ENCODE measurements at places on chromosomes 5 and 9.

- peaks cover 4% of the 10 kb centered on the region for H3K4me1 ChIP-seq
- peak; percentile 36 for DNase-seq
- H3K36me3 ChIP-seq = no peaks in the 10 kb centered on the region
- H3K27ac ChIP-seq = no peak overlapping the region
- H3K27me3 ChIP-seq = no peaks in the 10 kb centered on the region
Observed at GRCh38 chr5:893711-894110, 1.0 kb downstream of the TRIP13 start.

DNA sequence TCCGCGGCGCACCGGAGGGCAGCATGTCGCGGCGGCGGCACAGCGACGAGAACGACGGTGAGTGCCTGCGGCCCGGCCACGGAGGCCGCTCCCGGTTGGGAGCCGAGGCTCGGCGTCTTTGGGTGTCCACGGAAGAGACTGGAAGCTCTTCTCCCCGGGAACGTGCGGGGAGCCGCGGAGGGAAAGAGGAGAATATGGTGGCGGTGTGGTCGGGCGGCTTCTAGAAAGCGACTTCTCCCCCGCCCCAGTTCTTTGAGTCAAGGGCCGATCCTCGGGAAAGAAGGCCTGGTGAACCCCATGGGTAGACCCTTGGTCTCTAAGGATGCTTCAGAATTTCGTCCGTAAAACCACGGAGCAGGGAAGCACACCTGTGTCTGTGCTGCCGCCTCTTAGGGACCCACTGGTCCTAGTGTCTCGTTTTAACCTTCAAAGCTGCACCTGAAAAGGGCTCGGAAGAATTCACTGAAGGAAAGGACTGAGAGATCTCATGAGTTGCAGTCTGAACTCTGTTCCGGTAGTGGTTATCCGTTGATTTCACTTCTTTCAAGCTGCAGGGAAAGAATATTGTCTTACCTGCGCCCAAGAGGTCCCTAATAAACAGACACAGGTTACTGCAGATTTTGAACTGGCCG is 354 bp downstream of the NCBP1 start:
- peak overlapping the region; percentile 91 for H3K4me3 ChIP-seq
- peaks cover 27% of the 10 kb centered on the region for H3K4me1 ChIP-seq
- H3K36me3 ChIP-seq = no peaks in the 10 kb centered on the region
- peak overlapping the region; percentile 94 for H3K27ac ChIP-seq

- no peaks in the 10 kb centered on the region for H3K4me1 ChIP-seq
- no peak for DNase-seq
- H3K27ac ChIP-seq = no peak overlapping the region
- H3K4me3 ChIP-seq = no peak overlapping the region
- H3K27me3 ChIP-seq = no peaks in the 10 kb centered on the region
- no peaks in the 10 kb centered on the region for H3K36me3 ChIP-seq
Observed at GRCh38 chr5:23289162-23289561, 218.2 kb upstream of the PRDM9 start.

DNA sequence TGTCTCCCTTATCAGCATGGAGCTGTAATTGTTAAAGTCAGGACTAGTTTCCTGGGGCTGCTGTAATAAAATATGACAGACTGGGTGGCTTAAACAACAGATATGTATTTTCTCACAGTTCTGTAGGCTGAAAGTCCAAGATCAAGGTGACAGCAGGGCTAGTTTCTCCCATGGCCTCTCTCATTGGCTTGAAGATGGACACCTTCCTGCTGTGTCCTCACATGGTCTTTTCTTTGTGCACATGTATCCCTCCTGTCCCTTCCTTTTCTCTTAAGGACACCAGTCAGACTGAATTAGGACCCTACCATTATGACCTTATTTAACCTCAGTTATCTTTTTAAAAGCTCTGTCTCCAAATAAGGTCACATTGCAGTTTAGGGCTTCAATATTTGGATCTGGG is 700.5 kb upstream of the MEF2C start:
- no peak overlapping the region for H3K27ac ChIP-seq
- H3K4me1 ChIP-seq = no peaks in the 10 kb centered on the region
- H3K27me3 ChIP-seq = no peaks in the 10 kb centered on the region
- no peak for DNase-seq
- no peak overlapping the region for H3K4me3 ChIP-seq

DNA sequence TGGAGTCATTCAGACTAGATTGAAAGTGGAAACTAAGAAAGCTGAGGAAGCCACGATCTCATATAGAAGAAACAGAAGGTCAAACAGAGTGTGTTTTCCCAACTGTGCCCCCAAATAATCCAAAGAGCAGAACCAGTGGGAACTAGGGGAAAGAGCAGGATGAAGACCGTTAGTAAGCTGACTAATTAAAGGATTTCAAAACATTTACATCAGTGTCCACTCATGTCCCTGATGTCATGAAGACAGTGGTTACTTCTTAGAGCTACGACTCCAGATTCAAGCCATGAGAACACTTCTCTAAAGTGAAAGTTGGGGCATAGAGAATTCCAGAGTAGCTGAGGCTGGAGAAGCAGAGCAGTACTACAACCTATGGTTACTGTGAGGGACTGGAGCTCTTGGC is 119.6 kb upstream of the SLC12A2 start:
- H3K4me1 ChIP-seq = peaks cover 12% of the 10 kb centered on the region
- no peak for DNase-seq
- no peak overlapping the region for H3K4me3 ChIP-seq
- no peaks in the 10 kb centered on the region for H3K36me3 ChIP-seq
- no peaks in the 10 kb centered on the region for H3K27me3 ChIP-seq

GRCh38 chr9:20980832-20981455 is 50.5 kb downstream of the HACD4 start:
- peak overlapping the region; percentile 33 for H3K27ac ChIP-seq
- no peak for DNase-seq
- no peaks in the 10 kb centered on the region for H3K36me3 ChIP-seq
- no peak overlapping the region for H3K4me3 ChIP-seq
- no peaks in the 10 kb centered on the region for H3K4me1 ChIP-seq

DNA sequence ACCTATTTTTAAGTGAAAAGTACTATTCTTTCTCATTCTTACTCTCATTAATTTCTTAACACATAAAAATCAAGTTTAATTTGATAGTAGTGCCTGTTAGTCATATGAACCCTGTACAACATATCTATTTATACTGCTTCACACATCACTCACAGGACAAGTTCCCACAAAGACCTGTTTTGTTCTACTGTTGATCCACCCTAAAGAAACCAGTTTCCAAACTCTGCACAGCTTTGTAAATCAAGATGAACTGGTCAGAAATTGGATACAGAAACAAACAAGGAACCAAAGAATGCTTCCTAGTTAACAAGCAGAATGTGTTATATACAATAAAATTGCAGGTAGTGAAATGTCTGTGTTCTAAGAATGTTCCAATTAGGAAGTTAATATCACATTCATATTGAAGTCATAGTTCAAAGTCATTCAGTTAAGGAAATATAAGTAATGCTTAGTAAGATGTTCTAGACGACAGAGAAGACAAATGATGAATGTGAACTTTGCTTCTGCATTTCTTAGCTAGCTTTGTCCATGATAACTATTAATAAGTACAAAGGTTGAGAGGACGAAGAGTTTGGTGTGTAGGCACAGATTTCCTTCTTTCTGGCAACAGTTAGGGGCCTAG is 33.4 kb downstream of the C9orf85 start:
- no peaks in the 10 kb centered on the region for H3K27me3 ChIP-seq
- H3K4me3 ChIP-seq = no peak overlapping the region
- no peaks in the 10 kb centered on the region for H3K4me1 ChIP-seq
- H3K36me3 ChIP-seq = no peaks in the 10 kb centered on the region
- no peak overlapping the region for H3K27ac ChIP-seq
- DNase-seq = no peak

DNA sequence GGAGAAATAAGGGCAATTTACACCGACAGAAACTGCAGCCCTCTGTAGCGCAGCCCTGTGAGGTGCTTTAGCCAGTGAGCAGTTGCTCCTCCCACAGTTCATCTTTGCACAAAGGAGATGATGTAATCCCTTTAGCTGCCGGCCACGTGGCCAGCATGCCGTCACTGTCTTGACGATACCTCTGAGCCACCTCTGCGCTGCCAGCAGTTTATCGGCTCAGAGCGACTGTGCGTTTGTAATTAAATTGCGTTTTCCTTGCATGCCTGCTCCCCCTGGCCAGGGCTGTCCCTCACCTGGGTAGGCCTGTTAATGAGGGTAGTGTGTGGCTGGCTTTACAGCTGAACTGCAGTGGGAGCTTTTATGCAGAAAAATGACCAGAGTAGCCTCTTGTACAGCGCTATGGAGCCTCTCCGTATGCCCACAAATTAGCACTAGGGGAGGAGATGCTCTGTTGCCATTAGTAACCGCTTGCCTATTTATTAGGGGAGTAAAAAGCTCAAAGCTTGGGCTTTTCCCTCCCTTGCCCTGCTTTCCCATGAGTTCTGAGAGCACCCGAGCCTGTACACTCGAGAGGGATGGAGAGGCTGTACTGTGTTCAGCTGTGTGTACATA is 107.0 kb downstream of the TRIO start:
- H3K27ac ChIP-seq = no peak overlapping the region
- no peaks in the 10 kb centered on the region for H3K36me3 ChIP-seq
- H3K4me1 ChIP-seq = peaks cover 10% of the 10 kb centered on the region
- H3K4me3 ChIP-seq = no peak overlapping the region
- no peaks in the 10 kb centered on the region for H3K27me3 ChIP-seq
- peak; percentile 51 for DNase-seq

DNA sequence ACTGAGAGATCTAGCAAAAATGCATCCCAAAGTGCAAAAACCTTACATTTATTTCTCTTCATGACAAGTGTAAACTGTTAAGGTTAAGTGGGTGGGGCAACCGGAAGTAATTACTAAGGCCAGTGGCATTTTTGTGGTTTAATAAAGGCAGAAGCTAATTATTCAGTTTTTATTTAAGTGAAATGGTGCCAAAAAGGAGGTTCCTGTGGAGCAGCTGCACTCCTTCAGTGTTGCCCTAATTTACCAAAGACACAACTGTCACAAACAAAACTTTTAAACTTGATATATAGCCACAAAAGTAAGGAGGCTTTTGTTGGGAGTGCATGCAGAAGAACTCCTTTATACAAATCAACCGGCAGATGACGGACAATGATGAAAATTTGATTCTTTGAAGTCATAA is 81.6 kb downstream of the NDUFS4 start:
- no peak overlapping the region for H3K27ac ChIP-seq
- no peaks in the 10 kb centered on the region for H3K4me1 ChIP-seq
- H3K4me3 ChIP-seq = no peak overlapping the region
- H3K27me3 ChIP-seq = no peaks in the 10 kb centered on the region
- no peaks in the 10 kb centered on the region for H3K36me3 ChIP-seq

DNA sequence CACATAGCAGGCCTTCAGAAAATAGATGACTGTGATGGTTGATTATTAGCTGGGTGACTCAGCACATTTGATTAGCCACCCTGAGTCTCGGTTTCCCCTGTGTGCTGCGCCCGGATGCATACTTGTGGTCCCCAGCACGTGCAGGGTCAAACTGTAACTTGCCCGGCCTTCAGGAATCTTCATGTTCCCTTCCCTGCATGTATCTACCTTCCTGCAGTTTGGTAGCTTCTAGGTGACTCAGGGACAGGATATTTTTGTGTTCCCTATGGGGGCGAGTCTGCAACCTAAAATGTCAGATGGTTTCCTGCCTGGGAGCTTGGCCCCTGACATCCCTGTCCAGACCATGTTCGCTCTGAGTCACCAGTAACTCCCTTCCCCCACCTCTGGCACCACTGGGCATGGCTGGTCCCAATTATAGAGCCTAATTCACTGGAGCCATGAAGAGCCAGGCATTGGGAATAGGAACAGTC is 13.2 kb downstream of the PTGS1 start:
- no peaks in the 10 kb centered on the region for H3K36me3 ChIP-seq
- H3K27ac ChIP-seq = no peak overlapping the region
- DNase-seq = no peak
- H3K27me3 ChIP-seq = no peaks in the 10 kb centered on the region
- no peaks in the 10 kb centered on the region for H3K4me1 ChIP-seq
- no peak overlapping the region for H3K4me3 ChIP-seq

- no peaks in the 10 kb centered on the region for H3K36me3 ChIP-seq
- H3K4me1 ChIP-seq = no peaks in the 10 kb centered on the region
Observed at GRCh38 chr5:115655994-115656393, 30.2 kb upstream of the TMED7 start.

DNA sequence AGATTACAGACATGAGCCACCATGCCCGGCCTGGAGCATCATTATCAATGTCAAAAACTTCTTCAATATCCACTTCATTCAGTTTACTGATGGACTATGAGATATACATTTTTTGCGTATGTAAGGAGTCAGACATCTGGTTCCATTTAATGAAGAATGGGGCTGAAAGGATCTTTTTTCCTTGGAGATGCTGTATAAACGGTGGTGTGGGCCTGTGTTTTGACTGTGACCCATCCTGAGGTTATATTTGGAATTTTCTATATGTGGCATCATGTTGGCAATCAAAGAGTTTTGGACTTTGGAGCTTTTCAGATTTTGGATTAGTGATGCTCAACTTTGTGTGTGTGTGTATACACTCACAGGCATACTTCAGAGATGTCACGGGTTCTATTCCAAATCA is 85.7 kb upstream of the FBXL17 start:
- H3K4me3 ChIP-seq = no peak overlapping the region
- H3K4me1 ChIP-seq = no peaks in the 10 kb centered on the region

DNA sequence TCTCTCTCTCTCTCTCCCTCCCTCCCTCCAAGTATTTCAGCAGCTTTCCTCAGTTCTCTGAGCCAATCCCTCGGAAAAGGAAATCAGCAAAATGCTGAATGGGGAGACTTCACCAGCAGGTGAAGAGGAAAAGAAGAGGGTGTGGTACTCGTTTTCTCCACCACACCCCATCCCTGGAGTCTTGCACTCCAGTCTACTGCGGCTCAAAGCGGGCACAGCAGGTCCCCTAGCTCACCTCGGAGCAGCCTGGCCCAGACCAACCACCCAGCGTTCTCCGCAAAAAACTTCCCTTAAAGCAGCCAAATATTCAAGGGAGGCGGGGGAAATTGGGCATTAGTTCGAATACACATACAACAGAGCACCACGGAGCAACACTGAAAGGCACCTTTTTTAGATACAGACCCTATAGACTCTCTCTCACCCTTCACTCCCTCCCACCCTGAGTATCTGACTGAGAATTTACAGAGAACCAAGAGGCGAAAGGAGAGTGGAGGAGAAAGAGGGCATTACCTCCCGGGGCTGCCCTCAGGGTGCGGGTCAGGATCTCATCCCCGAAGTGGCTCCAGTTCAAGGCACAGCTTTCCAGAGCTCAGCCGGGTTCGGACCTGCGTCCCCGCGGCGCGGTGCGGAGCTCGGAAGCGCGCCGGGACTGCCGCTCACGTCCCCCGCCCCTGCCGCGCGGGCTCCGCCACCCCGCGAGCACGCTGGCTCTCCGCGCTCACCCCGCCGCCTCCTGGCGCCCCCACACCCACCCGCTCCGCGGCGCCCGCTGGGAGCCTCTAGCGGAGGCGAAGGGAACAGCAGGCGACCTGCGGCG is 1638.5 kb upstream of the C9orf72 start:
- peak; percentile 20 for DNase-seq
- H3K27me3 ChIP-seq = peaks cover 41% of the 10 kb centered on the region
- peak overlapping the region; percentile 15 for H3K4me3 ChIP-seq
- H3K4me1 ChIP-seq = no peaks in the 10 kb centered on the region

- H3K36me3 ChIP-seq = no peaks in the 10 kb centered on the region
- H3K4me3 ChIP-seq = no peak overlapping the region
- DNase-seq = no peak
- H3K4me1 ChIP-seq = no peaks in the 10 kb centered on the region
- no peak overlapping the region for H3K27ac ChIP-seq
Observed at GRCh38 chr9:33012328-33013069, 11.1 kb upstream of the APTX start.

Measured in colonic mucosa (tissue), 4 donors.